CD8-positive, alpha-beta memory T cell (primary cell): ENCODE measurements at places on chromosomes 13 and 19. TPM values are rescaled to one million over a fixed set of nuclear protein-coding genes. Genes with fewer than 3 reads are reported as not detected.

DNA sequence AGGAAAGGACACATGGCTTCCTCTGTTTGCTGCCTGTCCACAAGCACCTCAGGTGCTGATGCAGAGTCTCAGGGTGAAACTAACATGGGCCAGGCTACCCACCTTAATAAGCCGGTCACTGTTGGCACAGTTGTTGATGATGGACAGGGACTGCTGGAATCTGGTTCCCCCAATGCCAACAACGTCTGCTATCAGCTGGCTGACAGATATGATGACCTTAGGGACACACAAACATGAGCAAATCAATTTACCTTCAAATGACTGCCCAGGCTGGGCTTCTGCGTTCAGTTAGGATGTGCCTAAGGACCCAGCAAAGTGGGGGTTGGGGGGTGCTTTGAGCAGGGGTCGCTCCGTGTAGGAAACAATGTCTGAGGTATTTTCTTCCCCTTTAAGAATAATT is 77.1 kb upstream of the SLC15A1 start:
- no peaks in the 10 kb centered on the region for H3K27me3 ChIP-seq
- H3K36me3 ChIP-seq: peaks cover 17% of the 10 kb centered on the region

DNA sequence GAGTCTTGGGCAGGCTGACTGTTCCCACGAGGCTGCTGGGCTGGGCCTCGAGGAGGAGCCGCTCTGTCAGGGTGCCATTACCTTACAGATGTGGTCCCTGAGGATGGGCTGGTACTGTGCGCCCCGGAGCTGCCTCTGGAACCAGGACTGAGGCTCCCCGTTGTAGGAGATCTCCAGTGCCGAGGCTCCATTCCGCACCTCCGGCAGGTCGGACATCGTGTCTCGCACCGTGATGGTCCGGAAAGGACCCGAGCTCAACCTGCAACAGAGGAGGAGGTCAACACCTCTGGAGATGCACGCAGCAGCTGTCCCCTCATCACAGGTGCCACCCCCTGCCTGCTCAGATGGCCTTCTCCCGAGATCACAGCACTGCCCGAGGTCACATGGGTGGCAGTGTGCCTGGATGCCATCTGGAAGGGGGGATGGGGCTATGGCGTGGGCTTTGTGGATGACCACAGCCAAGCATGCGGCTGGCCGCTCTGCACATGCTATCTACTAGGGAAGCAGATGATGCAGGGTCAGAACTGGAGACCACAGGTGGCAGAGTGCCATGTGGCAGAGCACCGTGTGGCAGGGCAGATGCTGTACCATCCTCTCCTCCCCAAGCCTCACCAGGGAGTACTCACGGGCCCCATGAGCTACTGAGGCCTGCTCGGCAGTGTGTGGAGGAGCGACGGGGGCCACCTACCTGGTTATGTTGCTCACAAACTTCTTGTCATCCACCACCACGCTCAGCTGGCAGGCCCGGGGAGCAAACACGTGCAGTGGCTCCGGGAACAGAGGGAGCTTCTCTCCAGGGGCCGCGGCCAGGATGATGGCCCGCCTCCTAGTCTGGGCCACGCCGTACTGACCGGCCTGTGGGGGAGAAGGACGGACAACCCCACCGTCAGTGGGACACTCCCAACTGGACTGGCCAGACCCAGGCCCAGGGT is 18.3 kb upstream of the EIF3G start:
- DNase-seq: no peak
- peaks cover 36% of the 10 kb centered on the region for H3K4me1 ChIP-seq
- peaks cover 66% of the 10 kb centered on the region for H3K36me3 ChIP-seq
- H3K27ac ChIP-seq: no peak overlapping the region
- no peaks in the 10 kb centered on the region for H3K27me3 ChIP-seq

DNA sequence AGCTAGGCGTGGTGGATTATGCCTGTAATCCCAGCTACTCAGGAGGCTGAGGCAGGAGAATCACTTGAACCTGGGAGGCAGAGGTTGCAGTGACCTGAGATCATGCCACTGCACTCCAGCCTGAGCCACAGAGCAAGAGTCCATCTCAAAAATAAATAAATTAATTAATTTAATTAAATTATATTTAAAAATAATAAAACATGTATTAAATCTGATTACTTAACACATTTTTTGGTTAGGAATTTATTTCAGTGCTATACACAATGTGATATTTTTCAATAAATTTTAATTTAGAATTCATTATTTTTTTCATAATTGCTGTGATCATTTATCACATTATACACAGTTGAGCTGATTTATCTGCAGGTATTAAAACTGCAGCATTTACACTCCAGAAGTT is 1101.5 kb upstream of the MIR17HG start:
- H3K27me3 ChIP-seq: no peaks in the 10 kb centered on the region
- H3K4me3 ChIP-seq: no peak overlapping the region
- DNase-seq: no peak
- H3K4me1 ChIP-seq: no peaks in the 10 kb centered on the region
- H3K27ac ChIP-seq: no peak overlapping the region

DNA sequence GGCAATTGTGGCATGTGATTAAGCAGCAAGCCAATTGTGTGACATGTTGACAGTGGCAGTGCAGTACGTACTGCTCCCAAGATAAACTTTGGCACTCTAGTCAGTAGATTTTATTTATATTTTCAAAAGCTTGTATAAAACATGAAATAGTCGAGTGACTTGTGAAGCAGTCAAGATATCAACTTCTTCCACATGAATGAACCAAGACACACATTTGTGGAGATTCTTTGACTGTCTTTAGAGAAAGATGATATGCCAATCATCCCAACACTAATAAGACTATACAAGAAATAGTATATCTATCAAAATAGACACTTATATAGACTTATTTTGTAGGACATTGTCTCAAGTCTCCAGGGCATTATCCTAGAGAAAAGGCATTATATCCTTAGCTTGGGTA is 538.0 kb downstream of the DCT start:
- H3K4me1 ChIP-seq: no peaks in the 10 kb centered on the region
- no peak overlapping the region for H3K27ac ChIP-seq
- no peak overlapping the region for H3K4me3 ChIP-seq
- no peaks in the 10 kb centered on the region for H3K36me3 ChIP-seq

DNA sequence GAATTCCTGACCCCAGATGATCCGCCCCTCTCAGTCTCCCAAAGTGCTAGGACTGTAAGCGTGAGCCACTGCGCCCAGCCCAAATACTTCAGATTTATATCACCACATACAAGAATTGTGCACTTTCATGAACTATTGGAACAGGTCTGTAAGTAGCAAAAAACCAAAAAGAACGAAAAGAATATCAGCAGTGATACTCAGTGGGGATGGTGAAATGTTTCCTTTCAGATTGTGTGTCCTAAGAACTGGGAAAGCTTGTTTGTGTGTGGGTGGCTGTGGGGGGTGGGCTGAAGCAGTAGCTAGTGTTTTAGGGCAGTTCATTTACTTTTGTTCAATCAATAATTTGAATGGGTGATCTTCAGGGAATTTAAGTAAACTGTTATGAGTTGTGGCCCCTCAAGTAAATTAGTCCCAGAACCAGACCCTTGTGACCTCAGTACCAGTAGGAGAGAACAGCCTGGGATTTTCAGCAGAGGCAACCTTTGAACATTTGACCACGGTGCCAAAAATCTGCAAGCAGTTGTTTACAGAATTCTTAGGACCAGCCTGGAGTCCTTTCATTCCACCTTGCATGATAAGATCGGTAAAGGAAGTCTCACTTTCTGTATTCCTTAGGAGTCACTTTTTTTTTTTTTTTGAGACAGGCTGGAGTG is 106.6 kb downstream of the LRCH1 start:
- peaks cover 11% of the 10 kb centered on the region for H3K4me1 ChIP-seq
- H3K4me3 ChIP-seq: no peak overlapping the region
- no peaks in the 10 kb centered on the region for H3K36me3 ChIP-seq
- H3K27ac ChIP-seq: no peak overlapping the region

DNA sequence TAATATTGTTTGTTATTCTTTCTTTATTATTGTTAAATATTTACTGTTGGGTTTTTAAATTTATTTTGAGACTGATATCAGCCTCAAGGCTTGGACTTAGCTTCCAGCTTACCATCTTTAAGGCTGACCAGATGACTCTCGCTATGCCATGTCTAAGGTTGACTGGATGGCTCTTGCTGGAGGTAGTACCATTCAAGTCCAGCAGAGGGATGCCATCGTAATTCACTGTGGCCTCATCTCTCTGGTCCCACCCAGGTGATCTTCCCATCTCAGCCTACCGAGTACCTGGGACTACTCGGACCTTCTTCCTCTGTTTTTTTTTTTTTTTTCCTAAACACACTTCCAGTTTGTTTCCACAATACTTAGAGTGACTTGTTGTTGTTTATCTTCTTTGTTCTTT is 41.7 kb upstream of the ZNF91 start:
- H3K27me3 ChIP-seq: no peaks in the 10 kb centered on the region
- H3K27ac ChIP-seq: no peak overlapping the region
- H3K4me1 ChIP-seq: no peaks in the 10 kb centered on the region

GRCh38 chr19:6109947-6110346 is 353 bp downstream of the RFX2 start:
- DNase-seq: no peak
- H3K4me1 ChIP-seq: peaks cover 18% of the 10 kb centered on the region
- H3K27me3 ChIP-seq: peaks cover 11% of the 10 kb centered on the region
- peak overlapping the region; percentile 71 for H3K4me3 ChIP-seq
- H3K27ac ChIP-seq: peak overlapping the region; percentile 24
- H3K36me3 ChIP-seq: no peaks in the 10 kb centered on the region

DNA sequence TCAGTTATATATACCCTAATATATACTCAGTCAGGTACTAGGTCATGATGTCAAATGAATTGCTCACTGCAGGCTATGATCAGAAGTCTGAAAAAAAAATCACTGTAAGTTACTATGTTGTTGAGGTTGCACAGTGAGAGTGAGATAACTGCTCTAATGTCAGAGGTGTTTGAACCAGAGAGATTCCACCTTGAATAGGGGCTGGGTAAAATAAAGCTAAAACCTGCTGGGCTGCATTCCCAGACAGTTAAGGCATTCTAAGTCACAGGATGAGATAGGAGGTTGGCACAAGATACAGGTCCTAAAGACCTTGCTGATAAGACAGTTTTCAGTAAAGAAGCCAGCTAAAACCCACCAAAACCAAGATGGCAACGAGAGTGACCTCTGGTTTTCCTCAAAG is 10.2 kb downstream of the EPSTI1 start:
- no peak overlapping the region for H3K4me3 ChIP-seq
- no peak for DNase-seq
- no peaks in the 10 kb centered on the region for H3K27me3 ChIP-seq
- H3K27ac ChIP-seq: no peak overlapping the region
- H3K36me3 ChIP-seq: no peaks in the 10 kb centered on the region

- H3K27ac ChIP-seq: no peak overlapping the region
- no peak for DNase-seq
- no peaks in the 10 kb centered on the region for H3K4me1 ChIP-seq
- H3K27me3 ChIP-seq: no peaks in the 10 kb centered on the region
- H3K4me3 ChIP-seq: no peak overlapping the region
Observed at GRCh38 chr19:5536337-5536894, 31.3 kb downstream of the TINCR start.

ZNF69 gene
- 1.8 TPM for total RNA-seq

SLC7A9 gene
- total RNA-seq: 0.28 TPM

DAND5 gene
- total RNA-seq: not detected

HRC gene
- total RNA-seq: not detected

MICOS13 gene
- 62.1 TPM for total RNA-seq

PTH2 gene
- not detected for total RNA-seq

KCNN4 gene
- total RNA-seq: 97.6 TPM

KLK7 gene
- not detected for total RNA-seq

ZNF556 gene
- not detected for total RNA-seq
